ENCODE measurements at places on chromosomes 12 and 14.

- no peak for DNase-seq
These were observed 14.8 kb downstream of the CREBL2 start for GRCh38 chr12:12626471-12626870.

GRCh38 chr14:82757776-82758175 lies 1224.1 kb upstream of the SEL1L start:
- no peak for DNase-seq

- DNase-seq: no peak
These were observed 29.2 kb upstream of the TSPAN9 start for GRCh38 chr12:3047961-3048360.

- DNase-seq: no peak
These were observed 100.3 kb downstream of the DAD1 start for GRCh38 chr14:22488522-22489243.

DNA sequence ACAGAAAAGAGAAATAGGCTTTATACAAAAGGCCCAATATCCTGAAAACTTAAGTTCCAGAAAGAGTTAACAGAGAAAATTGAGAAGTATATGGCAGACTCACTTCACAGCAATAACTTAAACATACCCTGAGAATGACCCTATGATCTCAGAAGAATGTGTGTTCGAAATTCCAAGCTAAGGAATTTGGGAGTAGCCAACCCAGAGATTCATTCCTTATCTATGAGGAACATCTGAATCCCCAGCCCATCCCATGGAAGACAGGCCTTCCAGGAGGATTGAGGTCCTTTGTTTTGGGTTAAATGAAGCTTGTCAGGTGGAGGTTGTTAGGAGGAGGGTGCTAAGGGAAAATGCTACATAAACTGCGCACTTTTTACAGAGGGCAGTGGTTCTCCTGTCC lies 7.5 kb upstream of the SAV1 start:
- no peak for DNase-seq

DNA sequence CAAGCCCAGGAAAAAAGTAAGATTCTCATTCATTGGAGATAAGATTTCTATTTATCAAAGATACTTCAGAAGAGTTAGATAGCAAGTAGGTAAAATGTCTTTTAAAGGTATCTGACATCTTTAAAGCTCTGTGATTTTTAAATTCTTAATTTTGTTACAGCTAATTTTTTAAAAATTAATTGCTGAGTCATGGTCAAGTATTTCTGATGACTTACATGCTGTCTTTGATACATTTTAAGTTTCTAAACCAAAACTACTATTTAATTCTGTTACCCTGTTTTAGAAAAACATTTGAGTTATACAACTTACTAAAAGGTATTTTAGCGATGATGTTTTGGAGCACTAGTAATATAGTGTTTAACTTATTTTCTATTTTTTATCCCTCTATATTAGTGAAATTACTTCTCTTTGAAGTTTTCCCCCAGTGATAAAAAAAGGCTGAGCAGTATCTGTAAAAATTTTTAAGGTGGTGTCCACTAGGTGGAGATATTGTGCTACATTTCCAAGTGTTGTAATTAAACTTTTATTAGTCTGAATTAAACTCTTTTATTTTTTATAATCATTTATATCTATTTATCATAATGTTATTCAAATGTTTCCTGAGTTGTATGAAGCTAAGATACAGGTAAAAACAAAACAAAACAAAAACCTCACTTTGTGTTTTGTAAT lies 11.5 kb downstream of the ALG10 start:
- DNase-seq: no peak

DNA sequence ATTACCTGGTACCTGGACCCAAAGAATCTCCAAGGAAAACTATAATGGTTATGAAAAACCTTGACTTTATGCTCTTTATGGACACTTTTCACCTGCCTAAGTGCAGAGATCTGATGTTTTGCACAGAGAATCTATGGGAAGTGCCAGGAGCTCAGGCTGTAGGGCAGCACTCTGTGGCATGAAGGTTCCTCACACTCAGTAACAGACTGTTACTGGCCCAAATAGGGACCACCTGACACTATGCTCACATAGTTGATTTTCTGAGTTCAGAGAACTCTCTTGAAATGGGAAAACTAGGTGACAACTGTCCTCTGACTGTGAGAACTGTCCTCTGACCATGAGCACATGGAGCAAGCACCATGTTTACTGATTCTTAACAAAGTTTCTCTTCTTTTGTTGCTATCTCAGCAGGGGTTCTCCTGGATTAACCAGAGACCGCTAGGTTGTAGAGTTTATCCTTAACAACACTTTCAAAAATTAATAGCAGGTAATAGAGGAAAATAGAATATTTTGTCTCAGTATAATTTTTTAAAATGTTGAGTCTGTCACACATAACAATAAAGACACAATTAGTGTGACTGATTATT lies 101.6 kb downstream of the STXBP6 start:
- DNase-seq: no peak

GRCh38 chr12:111368291-111368787 lies 556 bp downstream of the PHETA1 start:
- no peak for DNase-seq

DNA sequence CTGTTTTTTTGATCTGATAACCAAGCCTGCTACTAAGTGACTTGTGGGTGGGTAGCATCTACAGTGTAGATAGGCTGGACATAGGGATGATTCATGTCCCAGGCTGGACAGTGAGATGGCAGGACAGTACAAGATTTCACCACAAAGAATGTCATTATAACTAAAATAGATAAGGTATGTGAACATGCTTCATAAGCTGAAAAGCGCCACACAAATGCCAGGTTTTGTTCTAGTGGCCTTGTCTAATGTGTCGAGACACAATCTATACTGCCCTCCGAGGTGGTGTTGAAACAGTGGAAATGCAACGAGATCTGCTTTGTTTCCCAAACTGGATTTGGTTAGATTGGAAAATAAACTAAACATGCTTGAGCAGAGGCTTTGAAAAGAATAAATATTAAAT lies 4.4 kb downstream of the LGALS3 start:
- no peak for DNase-seq

- DNase-seq: no peak
These were observed 20.2 kb upstream of the DUSP16 start for GRCh38 chr12:12582895-12583303.

- DNase-seq: no peak
These were observed 44.9 kb downstream of the ATP2B1 start for GRCh38 chr12:89663577-89664357.

GRCh38 chr14:34174973-34175372 lies 224.1 kb upstream of the EGLN3 start:
- DNase-seq: no peak

- DNase-seq: no peak
These were observed 64.7 kb downstream of the TMCC3 start for GRCh38 chr12:94585626-94586025.

GRCh38 chr14:20688167-20688839 lies at the start of gene ANG:
Gene ANG, plus strand, starts transcription at chr14:20688764. Its CDS starts 4,801 bp downstream, at chr14:20693565.
- no peak for DNase-seq

GRCh38 chr12:112025808-112026375 lies 12.7 kb downstream of the ERP29 start:
- DNase-seq: no peak

- DNase-seq: no peak
These were observed 80.1 kb downstream of the ADCK1 start for GRCh38 chr14:77880056-77880455.

- DNase-seq: no peak
These were observed 1236.6 kb downstream of the BCL11B start for GRCh38 chr14:98035396-98035795.

DNA sequence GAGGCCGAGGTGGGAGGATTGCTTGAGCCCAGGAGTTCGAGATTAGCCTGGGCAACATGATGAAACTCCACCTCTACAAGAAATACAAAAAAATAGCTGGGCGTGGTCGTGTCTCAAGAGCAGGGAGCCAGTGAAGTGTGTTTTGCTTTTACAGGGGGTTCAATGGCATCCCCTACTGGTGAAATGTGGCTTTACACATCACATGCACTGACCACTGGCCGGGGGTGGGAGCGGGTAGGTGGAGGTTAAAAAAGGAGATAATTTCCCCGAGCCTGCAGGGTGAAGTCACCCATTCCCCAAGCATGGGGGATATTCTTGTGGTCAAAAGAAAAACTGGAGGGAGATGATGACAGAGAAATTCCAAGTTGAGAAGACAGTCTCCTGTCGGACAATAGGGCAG lies 63.6 kb upstream of the PWP1 start:
- DNase-seq: no peak

GRCh38 chr14:58817846-58818245 lies 180.1 kb downstream of the DACT1 start:
- no peak for DNase-seq

GRCh38 chr12:113333877-113334785 lies 778 bp downstream of the SLC8B1 start:
- DNase-seq: no peak

GRCh38 chr14:21268617-21269251 lies 508 bp downstream of the HNRNPC start:
- DNase-seq: peak; percentile 23

DNA sequence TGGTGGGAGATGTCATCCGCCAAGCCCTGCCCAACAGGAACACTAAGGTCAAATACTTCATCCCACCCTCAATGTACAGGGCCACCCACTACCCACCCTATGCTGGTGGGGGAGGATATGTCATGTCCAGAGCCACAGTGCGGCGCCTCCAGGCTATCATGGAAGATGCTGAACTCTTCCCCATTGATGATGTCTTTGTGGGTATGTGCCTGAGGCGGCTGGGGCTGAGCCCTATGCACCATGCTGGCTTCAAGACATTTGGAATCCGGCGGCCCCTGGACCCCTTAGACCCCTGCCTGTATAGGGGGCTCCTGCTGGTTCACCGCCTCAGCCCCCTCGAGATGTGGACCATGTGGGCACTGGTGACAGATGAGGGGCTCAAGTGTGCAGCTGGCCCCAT lies 3.5 kb downstream of the B3GNT4 start:
- DNase-seq: no peak

DNA sequence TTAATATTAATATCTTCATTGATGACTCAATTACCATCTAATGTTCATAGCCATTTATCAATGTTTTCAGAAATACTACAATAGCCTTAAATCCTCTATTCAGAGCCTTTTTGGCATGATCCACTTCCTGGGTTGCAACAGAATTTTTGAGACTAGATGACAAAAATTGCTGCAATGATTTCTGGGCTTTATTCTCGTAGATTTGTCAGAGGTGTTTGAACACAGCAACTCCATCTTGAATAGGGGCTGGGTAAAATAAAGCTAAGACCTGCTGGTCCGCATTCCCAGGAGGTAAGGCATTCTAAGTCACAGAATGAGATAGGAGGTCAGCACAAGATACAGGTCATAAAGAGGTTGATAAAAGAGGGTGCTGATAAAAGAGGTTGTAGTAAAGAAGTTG lies 165.8 kb upstream of the CNOT2 start:
- no peak for DNase-seq

DNA sequence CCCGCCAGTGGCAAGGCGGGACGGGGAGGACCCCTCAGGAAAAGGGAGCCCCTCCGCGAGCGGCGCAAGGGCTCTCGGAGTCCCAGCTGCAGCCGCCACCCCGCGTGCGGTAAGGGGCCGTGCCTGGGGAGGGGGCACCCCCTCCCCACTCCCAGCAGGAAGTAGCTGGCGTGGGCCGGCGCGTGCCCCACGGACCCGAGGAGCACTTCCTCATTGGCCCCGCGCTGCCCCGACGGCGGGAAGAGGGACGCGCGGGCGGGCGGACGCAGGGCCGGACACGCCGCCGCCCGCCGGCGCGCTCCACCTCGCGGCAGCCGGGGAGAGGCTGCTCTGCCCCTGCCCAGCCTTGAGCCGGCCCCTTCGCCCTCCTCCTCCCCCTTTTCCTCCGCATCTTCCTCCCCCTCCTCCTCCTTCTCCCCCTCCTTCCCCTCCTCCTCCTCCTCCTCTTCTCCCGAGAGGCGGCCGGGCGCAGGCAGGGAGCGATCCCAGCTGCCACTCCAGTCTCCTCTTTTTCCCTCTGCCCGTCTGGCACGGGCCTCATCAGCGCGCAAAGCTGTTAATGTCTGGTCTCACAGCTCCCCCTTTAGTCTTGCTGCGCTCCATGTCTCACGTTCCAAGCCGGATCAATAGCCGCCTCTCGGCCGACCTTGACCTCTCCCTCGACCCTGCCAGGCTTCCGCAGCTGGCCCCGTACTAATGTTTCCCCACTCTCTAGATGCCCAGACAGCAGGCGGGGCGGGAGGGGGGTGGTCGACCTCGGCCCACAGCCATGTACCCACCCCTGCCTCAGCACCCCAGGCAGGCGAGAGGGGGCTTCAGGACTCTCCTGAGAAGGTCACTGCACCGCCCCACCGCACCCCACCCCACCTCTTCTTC lies 2.6 kb upstream of the BCL11B start:
- peak; percentile 90 for DNase-seq

DNA sequence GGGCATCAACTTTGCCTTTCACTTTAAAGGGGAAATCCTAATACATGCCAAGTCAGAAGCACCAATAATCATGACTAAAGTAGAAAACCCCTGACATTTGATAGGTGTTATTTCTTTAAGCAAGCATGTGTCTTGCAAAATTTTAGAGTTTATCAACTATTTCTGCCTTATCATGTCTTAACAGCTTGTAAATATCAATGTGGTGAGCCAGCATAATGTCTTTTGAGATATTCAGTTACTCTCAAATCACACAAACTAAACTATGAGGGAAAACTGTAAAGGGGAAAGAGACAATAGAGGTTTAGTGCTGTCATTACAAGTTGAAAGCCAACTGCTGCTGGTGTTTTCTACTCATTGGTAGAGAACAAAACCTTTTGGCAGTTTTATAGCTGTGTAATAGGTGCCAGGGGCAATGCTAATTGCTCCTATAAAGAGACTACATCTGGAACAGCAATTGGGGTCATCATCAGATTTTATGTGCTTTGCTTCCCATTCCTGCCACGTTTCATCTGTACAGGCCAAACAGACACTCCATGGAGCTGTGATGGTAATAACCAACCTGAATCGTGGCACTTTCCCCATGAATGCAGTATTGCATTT lies 1027.4 kb downstream of the FSCB start:
- no peak for DNase-seq

DNA sequence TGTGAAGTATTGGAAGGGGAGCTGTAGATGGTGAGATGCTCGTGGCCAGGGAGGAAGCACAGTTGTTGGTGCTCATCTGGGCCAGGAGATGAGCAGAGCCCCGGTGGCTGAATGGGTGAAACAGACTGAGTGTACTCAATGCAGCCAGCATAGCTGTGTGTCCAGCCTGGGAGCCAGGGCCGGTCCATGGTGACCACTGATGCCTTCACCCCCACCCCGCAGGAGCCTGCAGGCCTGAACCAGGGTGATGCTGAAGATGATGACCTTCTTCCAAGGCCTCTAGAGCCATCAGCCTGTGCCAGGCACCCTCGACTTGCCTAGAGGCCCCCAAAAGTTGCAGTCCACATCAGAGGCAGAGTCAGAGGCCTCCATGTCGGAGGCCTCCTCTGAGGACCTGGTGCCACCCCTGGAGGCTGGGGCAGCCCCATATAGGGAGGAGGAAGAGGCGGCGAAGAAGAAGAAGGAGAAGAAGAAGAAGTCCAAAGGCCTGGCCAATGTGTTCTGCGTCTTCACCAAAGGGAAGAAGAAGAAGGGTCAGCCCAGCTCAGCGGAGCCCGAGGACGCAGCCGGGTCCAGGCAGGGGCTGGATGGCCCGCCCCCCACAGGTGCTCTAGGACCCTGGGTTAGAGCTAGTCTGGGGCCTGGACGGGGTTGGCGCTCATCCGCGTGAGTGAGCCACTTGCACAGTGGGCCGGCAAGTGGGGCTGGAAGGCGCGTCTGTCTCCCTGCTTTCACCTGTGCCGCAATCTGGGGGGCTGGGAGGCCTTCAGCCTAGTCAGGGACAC lies 3.0 kb downstream of the TNFAIP2 start:
- no peak for DNase-seq
